ENCODE measurements at places on chromosomes 1 and 21. TPM values are rescaled to one million over a fixed set of nuclear protein-coding genes. Genes with fewer than 3 reads are reported as not detected.

The ERG gene
- 0.53 TPM for total RNA-seq

DNA sequence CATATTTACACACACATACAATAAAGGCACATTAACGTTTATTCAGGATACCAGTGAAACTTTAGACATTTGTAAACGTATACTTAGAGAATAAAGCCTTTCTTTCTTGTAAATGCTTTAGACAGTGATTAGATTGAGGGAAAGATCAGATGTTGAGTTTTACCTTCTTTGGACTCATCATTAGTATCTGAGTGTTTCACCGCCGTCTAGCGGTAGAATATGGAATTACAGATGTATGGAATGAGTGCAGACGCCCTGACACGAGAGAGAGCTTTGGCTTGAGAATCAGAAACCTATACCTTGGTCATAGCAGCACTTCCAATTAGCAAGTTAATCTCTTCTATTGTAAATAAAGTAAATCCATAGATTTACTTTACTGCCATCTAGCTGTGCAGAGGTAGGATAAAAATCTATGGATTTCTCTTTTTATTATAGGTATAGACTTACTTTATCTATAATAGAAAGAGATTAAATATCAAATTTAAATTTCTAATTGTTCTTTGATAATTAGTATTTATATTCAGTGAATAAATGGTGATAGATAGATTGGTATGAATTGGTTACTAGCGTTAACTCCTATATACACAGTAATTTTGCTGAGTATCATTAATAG, 12.6 kb downstream of the FLG2 start:
- no peak for ATAC-seq

DNA sequence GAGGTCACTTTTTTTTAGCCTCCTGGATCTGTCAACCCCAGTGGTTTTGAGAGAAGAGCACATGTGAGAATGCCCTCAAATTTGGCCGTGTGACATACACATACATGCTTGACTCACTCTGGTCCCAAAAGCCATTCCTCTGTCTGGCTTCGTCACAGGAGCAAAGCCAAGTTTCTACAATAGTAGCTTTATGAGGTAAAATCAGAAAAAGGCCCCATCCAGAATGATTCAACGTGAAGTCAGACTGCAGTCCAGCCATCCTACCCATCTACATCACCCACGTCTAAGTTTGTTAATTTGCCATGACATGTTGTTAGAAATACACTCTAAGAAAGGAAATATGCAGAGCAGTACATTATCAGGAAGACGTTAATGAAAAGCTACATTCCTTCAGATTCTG, 245.2 kb downstream of the SDCCAG8 start:
- ATAC-seq, result no peak

GRCh38 chr1:175118375-175119367, 51.0 kb downstream of the TNN start:
- peak; percentile 77 for ATAC-seq
